ENCODE measurements at places on chromosomes 6 and 20. TPM values are rescaled to one million over a fixed set of nuclear protein-coding genes. Genes with fewer than 3 reads are reported as not detected.

GRCh38 chr6:4599924-4600323 lies 176.3 kb upstream of the CDYL start:
- H3K27ac ChIP-seq, result no peak overlapping the region
- DNase-seq, result no peak
- peaks cover 3% of the 10 kb centered on the region for H3K4me1 ChIP-seq
- no peak overlapping the region for H3K4me3 ChIP-seq
- H3K27me3 ChIP-seq, result no peaks in the 10 kb centered on the region
- H3K36me3 ChIP-seq, result no peaks in the 10 kb centered on the region

DNA sequence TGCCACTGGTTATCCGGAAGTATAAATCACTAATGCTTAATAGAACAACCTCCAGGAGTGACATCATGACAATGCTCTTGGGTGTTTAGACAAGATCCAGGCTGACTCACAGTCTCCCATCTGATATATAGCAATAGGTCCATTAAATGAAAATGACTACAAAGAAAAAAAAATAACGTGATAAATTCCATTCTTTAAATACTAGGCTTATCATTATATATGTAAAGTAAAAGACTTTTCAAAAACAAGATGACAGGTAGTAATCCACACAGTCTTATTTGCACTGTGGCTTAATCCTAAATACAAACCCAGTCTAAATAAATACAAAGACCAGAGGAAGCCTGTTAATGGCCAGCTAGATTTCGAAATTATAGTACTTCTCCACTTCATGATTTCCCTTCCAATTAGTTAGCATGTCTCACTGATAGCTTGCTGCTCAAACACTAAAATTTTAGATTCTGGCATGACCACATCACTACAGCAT lies 149.1 kb upstream of the BEND3 start:
- H3K36me3 ChIP-seq, result no peaks in the 10 kb centered on the region
- H3K4me1 ChIP-seq, result no peaks in the 10 kb centered on the region
- H3K4me3 ChIP-seq, result no peak overlapping the region
- H3K27me3 ChIP-seq, result no peaks in the 10 kb centered on the region
- no peak overlapping the region for H3K27ac ChIP-seq

B3GAT2 gene
- total RNA-seq, result not detected

DNA sequence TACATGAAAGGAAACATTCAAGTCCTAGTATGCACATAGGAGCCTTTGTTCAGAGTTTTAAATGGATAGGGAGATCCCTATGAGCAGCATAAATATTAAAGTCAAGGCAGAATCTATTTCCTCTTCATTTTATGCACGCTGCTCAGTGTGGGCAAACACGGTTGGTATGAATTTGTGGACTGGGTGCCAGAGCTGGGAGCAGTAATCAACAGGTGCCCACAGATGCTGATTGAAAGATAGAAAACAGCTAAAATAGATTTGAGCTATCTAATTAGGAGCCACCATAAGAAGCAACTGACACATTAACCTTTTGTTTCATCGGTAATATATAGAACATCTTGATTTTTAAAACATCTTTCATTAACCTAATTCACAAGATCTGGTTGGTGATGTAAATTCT lies 175.5 kb downstream of the EYS start:
- H3K4me1 ChIP-seq, result no peaks in the 10 kb centered on the region
- no peak overlapping the region for H3K27ac ChIP-seq
- no peak overlapping the region for H3K4me3 ChIP-seq
- no peaks in the 10 kb centered on the region for H3K27me3 ChIP-seq
- no peaks in the 10 kb centered on the region for H3K36me3 ChIP-seq

DNA sequence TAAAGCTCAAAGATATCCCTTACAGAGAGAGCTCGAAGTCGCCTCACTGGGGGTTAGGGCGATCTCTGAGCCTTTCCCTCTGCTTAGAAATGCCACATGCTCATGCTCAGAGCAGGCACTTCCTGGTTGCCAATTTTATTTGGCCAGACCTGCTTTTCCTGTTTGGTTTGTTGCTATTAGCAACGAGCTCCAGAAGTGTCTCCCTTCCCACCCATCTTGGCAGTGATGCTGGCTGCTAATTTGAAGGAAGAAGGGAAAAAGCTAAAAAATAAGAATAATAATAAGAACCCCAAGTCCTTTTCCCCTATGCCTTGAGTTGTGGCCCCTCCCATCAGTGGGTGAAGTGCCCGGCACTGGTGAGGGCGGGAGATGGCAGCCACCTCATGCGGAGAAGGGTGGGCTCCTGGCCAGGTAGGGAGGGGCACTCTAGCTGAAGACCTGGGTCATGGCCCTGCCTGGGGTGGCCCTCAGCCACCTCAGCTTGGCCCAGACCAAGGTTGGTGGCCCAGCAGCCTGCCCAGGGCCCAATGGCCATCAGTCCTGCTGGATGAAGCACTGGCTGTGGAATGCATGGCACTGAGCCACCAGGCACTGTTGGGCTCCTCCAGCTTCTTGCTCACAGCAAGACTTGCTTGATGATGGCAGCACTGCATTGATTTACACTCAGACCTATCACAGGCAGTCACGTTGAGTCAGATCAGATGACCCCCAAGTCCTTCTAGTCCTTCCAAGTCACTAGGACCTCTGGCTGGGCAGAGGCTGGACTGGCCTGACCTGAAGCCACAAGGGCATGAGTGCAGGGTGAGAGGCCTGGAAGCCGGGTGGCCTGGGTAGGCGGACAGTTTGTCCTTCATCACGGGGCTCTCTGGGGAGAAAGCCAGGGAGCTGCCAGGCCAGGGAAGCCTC lies 79.0 kb downstream of the SYNJ2 start:
- peak overlapping the region; percentile 36 for H3K4me3 ChIP-seq
- H3K27ac ChIP-seq, result peak overlapping the region; percentile 88
- peak; percentile 81 for DNase-seq
- no peaks in the 10 kb centered on the region for H3K27me3 ChIP-seq
- H3K36me3 ChIP-seq, result peaks cover 56% of the 10 kb centered on the region

HFE gene
- 3.4 TPM for total RNA-seq

- no peak overlapping the region for H3K27ac ChIP-seq
- H3K27me3 ChIP-seq, result no peaks in the 10 kb centered on the region
- no peak for DNase-seq
- H3K36me3 ChIP-seq, result no peaks in the 10 kb centered on the region
- no peak overlapping the region for H3K4me3 ChIP-seq
- no peaks in the 10 kb centered on the region for H3K4me1 ChIP-seq
Observed at GRCh38 chr6:169363590-169363989, 109.9 kb upstream of the THBS2 start.

- no peak overlapping the region for H3K27ac ChIP-seq
- H3K4me3 ChIP-seq, result no peak overlapping the region
- DNase-seq, result no peak
- H3K27me3 ChIP-seq, result no peaks in the 10 kb centered on the region
Observed at GRCh38 chr20:51735728-51736600, 32.2 kb downstream of the ATP9A start.

PROCR gene
- 9.8 TPM for total RNA-seq

DNA sequence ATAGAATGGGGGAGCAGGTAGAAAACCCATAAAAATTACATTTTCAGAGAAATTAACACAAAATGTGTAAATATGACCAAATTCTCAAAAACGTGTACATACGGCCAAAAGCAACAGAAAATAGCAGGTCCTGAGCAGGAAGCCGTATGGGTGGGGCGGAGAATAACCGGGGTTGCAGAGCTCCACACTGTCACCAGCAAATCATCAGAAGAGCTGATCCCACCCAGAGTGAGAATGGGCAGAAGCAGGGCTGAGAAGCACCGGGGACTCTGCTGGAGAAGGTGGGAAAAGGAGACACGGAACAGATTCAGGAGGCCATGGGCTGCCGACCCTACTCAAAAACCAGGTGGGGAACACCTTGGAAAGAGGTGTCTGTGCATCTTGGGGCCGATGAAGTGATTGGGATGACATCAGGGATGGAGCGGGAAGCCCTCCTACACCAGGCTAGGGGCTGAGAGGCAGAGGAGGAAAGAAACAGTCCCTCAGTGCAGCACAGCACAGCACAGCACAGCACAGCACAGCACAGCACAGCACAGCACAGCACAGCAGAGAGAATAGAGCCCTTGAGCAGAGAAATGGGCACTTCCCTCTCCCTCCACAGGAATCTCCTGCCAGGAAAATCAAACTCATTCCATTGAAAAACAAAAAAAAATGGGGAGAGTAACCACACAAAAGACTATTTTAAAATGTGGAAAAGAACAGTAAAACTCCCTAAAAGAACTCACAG lies 22.3 kb downstream of the STX7 start:
- peaks cover 48% of the 10 kb centered on the region for H3K4me1 ChIP-seq
- no peaks in the 10 kb centered on the region for H3K27me3 ChIP-seq
- no peak for DNase-seq
- H3K4me3 ChIP-seq, result peak overlapping the region; percentile 10
- peak overlapping the region; percentile 61 for H3K27ac ChIP-seq
- H3K36me3 ChIP-seq, result no peaks in the 10 kb centered on the region

DNA sequence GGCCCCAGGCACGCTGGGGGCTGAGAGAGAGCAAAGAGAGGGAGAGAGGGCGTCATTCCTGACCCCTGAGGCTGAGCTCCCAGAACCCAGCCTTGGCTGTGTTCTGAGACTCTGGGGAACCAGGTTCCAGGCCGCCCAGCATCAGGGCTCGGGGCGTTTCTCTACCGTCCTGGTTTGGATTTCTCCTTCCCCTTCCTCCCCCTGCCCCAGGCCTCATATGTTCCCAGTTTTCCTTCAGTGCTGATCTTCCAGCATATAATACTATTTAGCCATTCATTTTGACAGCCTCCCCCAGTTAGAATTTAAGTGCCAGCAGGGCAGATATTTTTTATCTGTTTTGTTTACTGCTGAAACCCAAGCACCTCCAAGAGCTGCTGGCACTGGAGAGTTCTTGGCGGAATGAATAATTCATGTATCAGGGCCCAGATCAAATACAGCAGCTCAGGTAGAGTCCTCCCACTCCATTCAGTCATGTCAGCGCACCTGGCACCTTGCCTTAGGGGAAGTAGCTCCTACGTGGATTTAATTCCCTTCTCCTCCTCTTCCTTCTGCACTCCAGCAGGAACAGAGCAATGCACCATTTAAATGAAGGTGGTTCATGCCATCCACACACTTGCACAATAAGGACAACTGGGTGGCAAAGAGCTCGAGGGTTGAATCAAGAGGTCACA lies 23.4 kb upstream of the FRMD1 start:
- DNase-seq, result peak; percentile 2
- H3K27ac ChIP-seq, result no peak overlapping the region
- no peak overlapping the region for H3K4me3 ChIP-seq
- peaks cover 22% of the 10 kb centered on the region for H3K4me1 ChIP-seq
- no peaks in the 10 kb centered on the region for H3K36me3 ChIP-seq

DNA sequence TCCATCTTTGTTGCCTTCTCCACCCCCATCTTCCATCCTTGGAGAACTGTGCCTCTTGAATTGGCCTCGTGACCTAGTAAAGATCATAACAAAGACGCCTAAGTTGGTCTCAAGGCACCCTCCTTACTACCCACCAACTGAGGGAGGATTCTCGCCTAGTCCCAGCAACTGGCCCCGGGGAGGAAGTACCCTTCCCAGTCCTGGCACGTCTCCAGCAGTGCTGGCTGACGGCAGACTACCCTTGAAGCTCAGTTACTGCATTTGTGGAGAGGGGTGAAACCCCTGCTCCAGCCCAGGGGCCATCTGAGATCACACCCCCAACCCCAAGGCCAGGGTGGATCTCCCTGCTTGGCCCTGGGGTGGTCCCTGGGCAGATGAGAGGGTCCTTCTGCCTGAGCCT lies 2.1 kb upstream of the OSBPL2 start:
- peaks cover 69% of the 10 kb centered on the region for H3K4me1 ChIP-seq
- H3K36me3 ChIP-seq, result no peaks in the 10 kb centered on the region
- H3K27me3 ChIP-seq, result peaks cover 12% of the 10 kb centered on the region
- no peak for DNase-seq

KIFC1 gene
- 0.49 TPM for total RNA-seq

DNA sequence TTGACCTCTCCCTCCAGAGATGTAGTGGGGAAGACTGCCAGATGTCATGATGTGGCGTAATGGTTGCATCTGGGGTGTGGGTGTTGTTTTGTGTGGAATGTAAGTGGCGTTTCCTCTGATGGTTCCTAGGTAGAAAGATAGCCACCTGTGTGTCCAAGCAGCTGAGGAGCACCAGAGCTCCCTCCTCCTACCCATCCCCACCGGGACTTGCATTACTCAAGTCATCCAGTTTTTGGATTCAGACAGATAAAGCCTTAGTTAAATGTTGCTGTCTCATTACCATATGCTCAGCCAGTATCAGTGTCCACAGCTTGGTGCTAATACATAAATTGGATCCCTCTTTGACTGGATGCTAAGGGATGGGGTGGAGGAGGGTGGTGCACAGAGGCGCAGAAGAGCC lies 282.3 kb downstream of the TBC1D7 start:
- no peak for DNase-seq
- H3K27ac ChIP-seq, result no peak overlapping the region
- peaks cover 35% of the 10 kb centered on the region for H3K4me1 ChIP-seq
- no peak overlapping the region for H3K4me3 ChIP-seq
- H3K36me3 ChIP-seq, result no peaks in the 10 kb centered on the region

DNA sequence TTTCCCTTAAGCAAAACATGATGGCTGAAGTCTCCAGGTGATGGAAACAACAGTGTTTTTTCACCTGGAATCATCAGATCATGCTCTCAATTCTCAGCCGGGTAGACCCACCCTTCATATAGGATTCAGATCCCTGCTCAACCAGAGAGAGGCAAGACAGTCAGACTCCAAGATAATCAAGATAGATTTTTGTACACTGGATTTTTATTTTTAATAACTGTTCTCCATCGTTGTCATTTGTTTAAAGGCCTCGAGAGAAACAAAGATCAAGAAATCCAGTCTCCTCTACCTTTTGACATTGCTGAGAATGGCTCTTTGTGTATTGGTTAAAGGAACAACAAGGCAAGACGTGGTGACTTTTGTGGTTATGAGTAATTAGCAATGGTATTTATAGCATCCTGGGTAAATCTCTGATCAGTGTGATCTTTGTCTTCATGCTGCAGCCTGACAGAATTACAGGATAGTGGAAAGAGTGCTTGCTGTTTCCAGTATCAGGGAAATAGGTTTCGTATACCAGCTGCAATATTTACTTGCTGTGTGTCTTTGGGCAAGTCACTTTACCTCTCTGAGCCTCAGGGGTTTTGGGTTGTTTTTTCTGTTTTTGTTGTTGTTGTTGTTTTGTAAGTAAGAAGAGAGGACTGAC lies 29.9 kb downstream of the ID4 start:
- H3K4me1 ChIP-seq, result peaks cover 5% of the 10 kb centered on the region
- no peaks in the 10 kb centered on the region for H3K36me3 ChIP-seq
- peaks cover 68% of the 10 kb centered on the region for H3K27me3 ChIP-seq
- no peak overlapping the region for H3K4me3 ChIP-seq
- DNase-seq, result no peak
- no peak overlapping the region for H3K27ac ChIP-seq

GRCh38 chr20:1842281-1842680 lies 52.9 kb upstream of the SIRPA start:
- no peak for DNase-seq
- peaks cover 15% of the 10 kb centered on the region for H3K27me3 ChIP-seq
- H3K4me1 ChIP-seq, result peaks cover 6% of the 10 kb centered on the region
